Immature natural killer cell (primary cell): ENCODE measurements at places on chromosomes 4 and X. TPM values are rescaled to one million over a fixed set of nuclear protein-coding genes. Genes with fewer than 3 reads are reported as not detected.

The PPP2R2C gene
- polyA plus RNA-seq, result not detected

- H3K4me3 ChIP-seq, result no peak overlapping the region
- H3K27me3 ChIP-seq, result peaks cover 8% of the 10 kb centered on the region
- no peak for DNase-seq
- no peaks in the 10 kb centered on the region for H3K36me3 ChIP-seq
- no peak overlapping the region for H3K27ac ChIP-seq
Measured at GRCh38 chr4:25667931-25668557, 12.4 kb downstream of the SLC34A2 start.

DNA sequence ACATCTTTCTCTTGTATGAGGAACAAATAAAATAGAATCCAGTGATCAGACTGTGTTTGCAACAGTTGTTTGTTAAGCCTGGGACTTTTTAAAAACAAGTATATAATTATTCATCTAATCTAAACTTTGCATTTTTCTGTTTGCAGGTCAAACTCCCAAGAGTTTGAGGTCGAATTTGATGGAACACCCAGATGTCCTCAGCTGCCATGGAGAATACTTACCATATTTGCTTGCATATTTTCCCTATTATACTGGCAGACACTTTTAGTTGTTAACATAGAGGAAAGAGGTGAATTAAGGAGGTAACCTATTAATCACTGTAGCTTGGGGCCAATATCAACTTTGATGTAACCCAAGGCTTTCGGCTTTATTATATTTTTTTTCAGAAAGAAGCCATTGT is 401.5 kb upstream of the DIPK2B start:
- no peaks in the 10 kb centered on the region for H3K4me1 ChIP-seq
- no peak overlapping the region for H3K27ac ChIP-seq
- peaks cover 3% of the 10 kb centered on the region for H3K36me3 ChIP-seq

DNA sequence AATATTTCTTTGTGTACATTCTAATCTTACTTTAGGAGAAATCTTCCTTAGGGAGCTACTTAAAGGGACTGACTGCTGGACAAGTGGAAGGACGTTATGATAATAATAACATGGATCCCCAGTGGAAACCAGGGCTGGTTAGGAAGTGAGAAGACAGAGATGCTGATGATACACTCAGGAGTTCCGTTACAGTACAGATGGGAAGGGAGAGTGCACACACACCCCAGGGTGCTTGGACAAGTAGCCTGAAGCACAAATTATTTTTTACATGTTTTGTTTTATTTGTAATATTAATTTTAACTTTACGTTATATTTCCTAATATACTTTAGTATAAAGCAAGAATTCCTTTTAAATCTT is 84.1 kb downstream of the BMPR1B start:
- H3K27me3 ChIP-seq, result peaks cover 2% of the 10 kb centered on the region
- DNase-seq, result no peak
- H3K27ac ChIP-seq, result no peak overlapping the region
- no peaks in the 10 kb centered on the region for H3K4me1 ChIP-seq

DNA sequence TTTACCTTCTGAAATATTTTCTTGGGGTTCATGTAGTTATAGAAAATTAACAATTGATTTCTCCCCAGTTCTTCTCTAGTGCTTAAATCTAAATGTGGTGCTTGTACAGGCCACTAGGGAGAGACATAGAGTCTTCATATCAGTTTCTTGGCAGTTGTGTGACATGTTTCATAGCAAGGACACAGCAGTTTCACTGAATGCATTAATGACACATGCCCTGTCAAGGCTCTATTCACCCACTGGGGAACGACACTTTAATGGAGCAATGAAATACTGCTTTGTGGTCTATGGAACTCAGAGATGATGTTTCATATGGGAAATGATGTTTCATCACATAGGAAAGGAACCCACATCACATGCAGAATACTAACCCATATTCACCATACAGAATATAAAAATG is 2.8 kb downstream of the VEGFC start:
- peaks cover 5% of the 10 kb centered on the region for H3K4me1 ChIP-seq
- no peak for DNase-seq
- no peak overlapping the region for H3K4me3 ChIP-seq
- H3K27ac ChIP-seq, result no peak overlapping the region
- peaks cover 10% of the 10 kb centered on the region for H3K27me3 ChIP-seq
